ENCODE measurements at places on chromosomes 2 and 18.

- H3K4me1 ChIP-seq = no peaks in the 10 kb centered on the region
- H3K27ac ChIP-seq = no peak overlapping the region
- H3K4me3 ChIP-seq = no peak overlapping the region
- H3K27me3 ChIP-seq = no peaks in the 10 kb centered on the region
- no peaks in the 10 kb centered on the region for H3K36me3 ChIP-seq
Observed at GRCh38 chr2:142881619-142882018, 4.2 kb downstream of the KYNU start.

GRCh38 chr2:68857202-68857845 lies 13.9 kb downstream of the BMP10 start:
- H3K4me1 ChIP-seq = no peaks in the 10 kb centered on the region
- no peaks in the 10 kb centered on the region for H3K27me3 ChIP-seq

GRCh38 chr18:79275461-79275860 lies 120.3 kb upstream of the NFATC1 start:
- no peaks in the 10 kb centered on the region for H3K4me1 ChIP-seq
- no peaks in the 10 kb centered on the region for H3K36me3 ChIP-seq
- no peak overlapping the region for H3K4me3 ChIP-seq
- no peak overlapping the region for H3K27ac ChIP-seq

DNA sequence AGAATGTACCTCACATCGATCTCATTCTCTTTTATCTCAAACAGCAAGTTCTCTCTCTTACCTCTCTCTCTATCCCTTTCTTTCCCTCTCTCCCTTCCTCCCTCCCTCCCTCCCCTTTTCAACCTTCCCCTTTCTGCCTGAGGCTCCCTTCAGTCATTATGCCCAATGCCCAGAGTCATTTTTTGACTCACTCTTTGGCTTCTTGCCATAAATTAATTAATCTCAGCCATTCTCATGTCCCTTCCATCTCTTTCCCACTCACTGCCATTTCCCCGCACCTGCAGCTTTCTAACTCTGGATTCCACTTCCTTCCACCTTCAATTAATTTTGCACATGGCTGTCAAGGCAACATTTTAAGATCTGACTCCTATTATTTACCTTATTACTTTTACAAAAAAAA lies 60.1 kb downstream of the EVA1A start:
- DNase-seq = no peak
- no peak overlapping the region for H3K27ac ChIP-seq
- H3K4me1 ChIP-seq = no peaks in the 10 kb centered on the region
- H3K27me3 ChIP-seq = no peaks in the 10 kb centered on the region

- peaks cover 42% of the 10 kb centered on the region for H3K4me1 ChIP-seq
- H3K27me3 ChIP-seq = no peaks in the 10 kb centered on the region
- DNase-seq = no peak
- H3K36me3 ChIP-seq = no peaks in the 10 kb centered on the region
Observed at GRCh38 chr2:128300151-128301020, 18.3 kb downstream of the HS6ST1 start.

- H3K27me3 ChIP-seq = no peaks in the 10 kb centered on the region
- no peak for DNase-seq
- H3K4me3 ChIP-seq = no peak overlapping the region
- no peaks in the 10 kb centered on the region for H3K4me1 ChIP-seq
Observed at GRCh38 chr2:207847098-207847806, 77.5 kb upstream of the FZD5 start.

DNA sequence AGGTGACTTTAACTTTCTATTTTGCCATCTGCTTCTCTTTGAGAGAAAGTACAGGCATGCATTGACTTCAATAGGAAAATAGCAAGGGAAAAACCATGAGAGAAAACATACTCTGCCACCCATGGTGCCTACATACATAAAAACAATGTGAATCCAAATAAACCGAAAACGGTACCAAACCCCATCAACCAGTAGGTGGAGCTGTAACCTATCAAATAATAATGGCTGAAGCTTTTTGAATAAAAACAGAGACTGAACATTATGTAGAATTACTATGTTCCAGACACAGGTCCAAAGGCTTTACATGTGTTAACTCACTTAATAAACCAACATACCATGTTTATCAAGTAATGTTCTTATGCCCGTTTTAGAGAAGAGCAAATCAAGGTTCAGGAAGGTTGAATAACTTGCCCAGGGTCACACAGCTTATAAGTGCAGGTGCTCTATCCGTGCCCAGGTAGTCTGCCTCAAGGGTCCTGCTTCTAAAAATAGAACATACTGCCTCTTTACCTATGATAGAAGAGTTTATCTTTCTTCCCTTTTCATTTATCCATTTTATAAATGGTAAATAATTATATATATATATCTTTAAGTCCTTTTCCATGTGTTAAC lies 293.9 kb upstream of the SYT4 start:
- H3K4me1 ChIP-seq = no peaks in the 10 kb centered on the region
- no peak overlapping the region for H3K27ac ChIP-seq
- H3K4me3 ChIP-seq = no peak overlapping the region
- no peaks in the 10 kb centered on the region for H3K36me3 ChIP-seq
- peak; percentile 17 for DNase-seq
- no peaks in the 10 kb centered on the region for H3K27me3 ChIP-seq

- H3K27ac ChIP-seq = no peak overlapping the region
- no peak for DNase-seq
- H3K4me1 ChIP-seq = no peaks in the 10 kb centered on the region
- H3K27me3 ChIP-seq = peaks cover 21% of the 10 kb centered on the region
Observed at GRCh38 chr2:109406301-109406700, 207.5 kb downstream of the SEPTIN10 start.

GRCh38 chr2:69674316-69674670 lies 30.8 kb upstream of the AAK1 start:
- no peak overlapping the region for H3K27ac ChIP-seq
- DNase-seq = no peak
- no peak overlapping the region for H3K4me3 ChIP-seq
- no peaks in the 10 kb centered on the region for H3K27me3 ChIP-seq
- no peaks in the 10 kb centered on the region for H3K4me1 ChIP-seq

DNA sequence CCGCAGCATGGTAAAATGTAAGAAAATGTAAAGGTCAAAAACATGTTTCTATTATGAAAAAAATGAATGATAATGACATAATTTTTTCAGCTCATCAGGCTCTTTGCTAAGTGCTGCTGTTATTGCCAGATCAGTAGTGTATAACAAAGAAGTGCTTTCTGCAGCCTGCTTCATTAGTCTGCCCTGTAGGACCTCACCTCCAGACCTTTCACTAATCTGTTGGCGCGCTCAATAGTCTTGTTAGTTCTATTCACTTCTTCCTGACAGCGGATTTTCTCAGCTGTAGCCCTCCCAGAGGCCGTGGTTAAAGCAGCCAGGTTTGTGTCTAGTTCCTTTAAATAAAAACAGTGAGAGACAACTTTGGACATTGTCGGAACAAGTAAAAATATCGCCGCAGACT lies 97.7 kb downstream of the CDCA7 start:
- H3K36me3 ChIP-seq = no peaks in the 10 kb centered on the region
- peaks cover 22% of the 10 kb centered on the region for H3K27me3 ChIP-seq
- no peak overlapping the region for H3K27ac ChIP-seq
- DNase-seq = no peak
- H3K4me1 ChIP-seq = no peaks in the 10 kb centered on the region

GRCh38 chr2:8036366-8036765 lies 645.5 kb upstream of the ID2 start:
- no peaks in the 10 kb centered on the region for H3K4me1 ChIP-seq
- no peaks in the 10 kb centered on the region for H3K36me3 ChIP-seq
- H3K4me3 ChIP-seq = no peak overlapping the region

DNA sequence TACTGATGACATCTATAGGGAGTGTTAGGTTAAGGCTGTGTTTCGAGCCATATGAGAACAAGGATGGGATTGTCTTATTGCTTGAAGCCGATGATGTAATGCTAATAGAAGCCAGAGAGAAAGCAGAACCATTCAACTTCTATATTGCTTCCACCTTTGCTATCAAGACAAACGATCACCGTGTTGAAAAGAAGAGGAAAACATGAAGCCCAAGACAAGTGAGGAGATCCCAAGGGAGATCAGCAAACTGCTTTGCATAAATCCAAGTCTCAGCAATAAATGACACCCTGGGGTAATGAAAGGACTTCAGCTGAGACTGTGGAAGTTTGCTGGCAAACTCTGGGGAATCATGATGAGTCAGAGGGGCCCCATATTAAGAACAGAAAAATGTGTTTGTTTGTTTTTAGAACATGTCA lies 206.2 kb downstream of the NCKAP5 start:
- no peaks in the 10 kb centered on the region for H3K36me3 ChIP-seq
- H3K4me3 ChIP-seq = no peak overlapping the region
- no peak for DNase-seq
- H3K27ac ChIP-seq = no peak overlapping the region
- no peaks in the 10 kb centered on the region for H3K27me3 ChIP-seq

GRCh38 chr2:69993708-69994107 lies 32.3 kb upstream of the ASPRV1 start:
- no peak overlapping the region for H3K27ac ChIP-seq
- H3K36me3 ChIP-seq = no peaks in the 10 kb centered on the region
- DNase-seq = no peak
- H3K4me1 ChIP-seq = peaks cover 15% of the 10 kb centered on the region
- no peaks in the 10 kb centered on the region for H3K27me3 ChIP-seq

DNA sequence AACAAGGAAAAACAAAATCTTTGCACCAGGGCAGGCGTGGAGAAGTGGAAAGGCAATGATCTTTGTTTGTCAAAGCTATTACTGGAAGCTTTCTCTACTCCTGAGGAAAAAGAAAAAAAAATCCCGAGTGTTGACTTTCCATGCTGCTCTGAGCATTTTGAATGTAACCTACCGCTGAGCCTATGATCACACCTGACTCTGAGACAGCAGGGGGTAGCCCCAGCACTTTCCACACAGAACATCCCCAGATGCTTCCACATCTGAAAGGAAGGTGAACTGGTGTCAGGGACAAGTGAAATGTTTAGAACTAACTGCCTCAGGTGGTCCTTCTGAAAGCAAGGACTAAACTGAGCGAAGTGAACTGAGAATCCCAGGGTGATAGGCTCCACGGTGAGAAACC lies 1315.1 kb upstream of the DDX18 start:
- DNase-seq = no peak
- H3K36me3 ChIP-seq = no peaks in the 10 kb centered on the region
- no peak overlapping the region for H3K27ac ChIP-seq
- H3K4me1 ChIP-seq = no peaks in the 10 kb centered on the region

DNA sequence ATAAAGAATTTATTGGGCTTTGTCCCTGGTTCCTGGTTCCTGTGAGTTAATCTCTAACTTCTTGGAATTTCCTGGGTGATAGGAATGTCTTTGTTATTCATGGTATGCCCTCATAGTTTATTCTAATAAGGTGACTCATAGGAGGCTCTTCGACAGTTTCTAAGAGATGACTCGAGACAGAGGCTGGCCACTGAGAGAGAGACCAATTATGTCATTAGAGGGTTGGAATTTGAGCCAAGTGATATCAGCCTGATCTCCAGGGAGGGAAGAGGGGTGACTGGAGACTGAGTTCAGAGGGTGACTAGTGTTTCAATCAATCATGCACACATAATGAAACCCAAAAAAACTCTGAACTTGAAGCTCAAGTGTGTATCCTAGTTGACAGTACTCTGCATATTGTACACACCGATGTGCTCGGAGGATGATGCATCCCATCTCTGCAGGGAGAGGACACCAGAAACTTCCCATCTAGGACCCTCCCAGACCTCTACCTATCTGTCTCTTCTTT lies 185.7 kb downstream of the MTCL1 start:
- peak; percentile 67 for DNase-seq
- H3K4me3 ChIP-seq = no peak overlapping the region
- H3K4me1 ChIP-seq = peaks cover 33% of the 10 kb centered on the region
- H3K27me3 ChIP-seq = no peaks in the 10 kb centered on the region
- H3K27ac ChIP-seq = peak overlapping the region; percentile 68

DNA sequence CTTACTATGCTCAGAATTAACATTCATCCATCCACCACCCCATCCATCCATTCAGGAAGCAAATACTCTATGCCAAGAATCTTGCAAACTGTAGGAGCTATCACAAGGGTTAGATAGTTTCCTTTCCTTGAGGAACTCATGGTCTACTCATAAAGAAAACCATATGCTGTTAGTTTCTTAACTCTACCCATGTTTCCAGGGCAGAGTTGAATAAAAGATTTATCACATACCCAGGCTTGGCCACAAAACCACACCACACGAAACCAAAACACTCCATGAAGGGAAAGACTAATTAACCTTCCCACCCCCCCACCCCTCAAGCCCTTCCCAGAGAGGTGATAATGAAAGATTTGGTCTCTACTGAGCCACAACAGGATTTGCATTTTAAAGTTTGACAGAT lies 23.7 kb upstream of the MSGN1 start:
- peaks cover 3% of the 10 kb centered on the region for H3K27me3 ChIP-seq
- no peak for DNase-seq
- no peaks in the 10 kb centered on the region for H3K4me1 ChIP-seq
- no peaks in the 10 kb centered on the region for H3K36me3 ChIP-seq
- H3K27ac ChIP-seq = no peak overlapping the region
- no peak overlapping the region for H3K4me3 ChIP-seq

DNA sequence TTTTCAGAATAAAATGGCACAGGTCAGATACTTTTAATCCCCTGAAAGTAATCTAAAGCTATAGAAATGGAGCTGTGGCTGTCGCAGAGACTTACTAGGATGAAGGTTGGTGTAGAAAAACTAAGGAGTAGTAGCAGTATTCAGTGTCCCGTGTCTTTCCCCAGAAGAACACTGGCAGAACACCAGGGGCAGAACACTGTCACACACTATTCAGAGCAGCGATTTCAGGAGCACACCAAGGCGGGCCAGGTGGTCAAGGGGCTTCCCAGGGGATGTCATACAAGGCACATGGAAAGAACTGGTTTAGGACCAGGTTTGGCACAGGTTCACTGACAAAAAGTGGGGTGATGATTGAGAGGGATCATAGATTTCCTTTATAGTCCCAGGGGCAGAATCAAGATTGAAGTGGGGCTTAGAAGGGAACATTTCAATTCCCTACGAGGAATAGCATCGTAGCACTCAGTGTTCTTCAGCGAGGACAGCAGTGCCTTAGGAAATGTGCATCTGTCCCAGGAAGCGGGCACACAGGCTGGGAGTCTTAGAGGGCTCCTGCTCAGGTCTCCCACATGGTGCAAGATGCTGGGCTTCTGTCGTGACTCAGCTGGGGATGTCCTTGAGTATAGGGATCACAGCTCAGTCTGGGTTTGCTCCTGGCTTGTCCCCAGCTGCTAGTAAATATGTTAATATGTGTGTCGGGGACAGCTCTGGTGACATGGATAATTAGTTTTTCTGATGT lies 22.6 kb downstream of the BCL2L11 start:
- no peaks in the 10 kb centered on the region for H3K27me3 ChIP-seq
- H3K4me3 ChIP-seq = no peak overlapping the region
- no peak for DNase-seq
- peaks cover 6% of the 10 kb centered on the region for H3K4me1 ChIP-seq
- no peak overlapping the region for H3K27ac ChIP-seq
- peaks cover 69% of the 10 kb centered on the region for H3K36me3 ChIP-seq

DNA sequence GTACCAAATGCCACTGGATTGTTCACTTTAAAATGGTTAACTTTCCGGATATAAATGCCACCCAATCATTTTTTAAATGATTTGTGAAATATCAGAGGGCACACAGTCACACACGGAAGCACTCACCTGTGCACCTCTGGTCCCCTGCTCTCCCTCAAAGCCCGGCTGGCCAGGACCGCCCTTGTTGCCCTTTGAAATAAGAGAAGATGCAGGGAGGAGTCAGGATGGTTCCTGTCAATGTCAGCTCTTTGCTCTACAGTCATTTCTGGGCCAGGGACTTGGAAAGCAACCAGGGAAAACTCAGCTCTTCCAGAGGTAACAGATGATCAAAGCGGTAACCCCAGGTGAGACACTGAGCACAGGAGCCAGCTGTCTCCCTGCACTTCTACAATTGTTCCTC lies 60.7 kb downstream of the COL6A3 start:
- DNase-seq = no peak
- H3K4me1 ChIP-seq = no peaks in the 10 kb centered on the region
- no peak overlapping the region for H3K27ac ChIP-seq
- H3K27me3 ChIP-seq = peaks cover 33% of the 10 kb centered on the region
- H3K4me3 ChIP-seq = no peak overlapping the region
